Sigmoid colon (tissue), 7 donors: ENCODE measurements at places on chromosomes 16 and 17.

DNA sequence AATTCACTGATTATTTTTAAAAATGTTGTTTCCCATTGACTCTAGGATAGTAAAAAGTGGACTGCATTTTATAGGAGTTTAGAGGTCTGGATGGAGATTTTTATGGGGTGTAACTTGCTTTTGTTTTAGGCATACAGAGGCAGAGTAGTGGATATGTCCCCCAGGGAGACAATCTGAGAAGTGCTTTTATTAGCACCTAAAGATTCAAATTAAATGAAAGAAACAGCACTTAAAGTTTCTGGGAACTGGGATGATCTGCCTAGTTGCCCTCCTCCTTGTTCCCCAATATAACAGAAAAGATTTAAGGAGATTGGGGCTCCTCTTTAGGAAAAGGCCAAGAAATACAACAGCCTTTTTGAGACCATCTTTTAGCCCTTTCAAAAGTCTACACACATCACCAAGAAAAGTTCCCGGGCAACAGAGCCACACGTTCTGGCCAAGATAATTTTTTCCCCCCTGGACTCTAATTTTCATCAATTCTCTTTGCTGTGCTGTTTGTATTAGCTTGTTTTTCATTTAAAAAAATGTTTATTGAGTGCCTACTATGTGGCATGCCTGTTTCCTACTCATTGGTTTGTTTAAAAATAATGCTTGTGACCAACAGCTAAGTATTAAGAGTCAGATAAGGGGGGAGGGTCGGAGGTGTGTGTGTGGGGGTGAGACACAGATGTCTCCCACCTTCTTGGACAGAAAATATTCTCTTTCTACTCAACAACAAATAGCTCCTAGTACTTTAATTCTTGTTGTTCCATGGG is 2.5 kb upstream of the IGF2BP1 start:
- DNase-seq = no peak
- no peak overlapping the region for H3K27ac ChIP-seq
- H3K4me1 ChIP-seq = peaks cover 26% of the 10 kb centered on the region
- no peaks in the 10 kb centered on the region for H3K36me3 ChIP-seq
- H3K27me3 ChIP-seq = peaks cover 100% of the 10 kb centered on the region

- no peaks in the 10 kb centered on the region for H3K4me1 ChIP-seq
- H3K36me3 ChIP-seq = no peaks in the 10 kb centered on the region
- no peak overlapping the region for H3K27ac ChIP-seq
- DNase-seq = no peak
- H3K4me3 ChIP-seq = no peak overlapping the region
These were observed 203.5 kb upstream of the TNRC6C start for GRCh38 chr17:77754956-77755355.

DNA sequence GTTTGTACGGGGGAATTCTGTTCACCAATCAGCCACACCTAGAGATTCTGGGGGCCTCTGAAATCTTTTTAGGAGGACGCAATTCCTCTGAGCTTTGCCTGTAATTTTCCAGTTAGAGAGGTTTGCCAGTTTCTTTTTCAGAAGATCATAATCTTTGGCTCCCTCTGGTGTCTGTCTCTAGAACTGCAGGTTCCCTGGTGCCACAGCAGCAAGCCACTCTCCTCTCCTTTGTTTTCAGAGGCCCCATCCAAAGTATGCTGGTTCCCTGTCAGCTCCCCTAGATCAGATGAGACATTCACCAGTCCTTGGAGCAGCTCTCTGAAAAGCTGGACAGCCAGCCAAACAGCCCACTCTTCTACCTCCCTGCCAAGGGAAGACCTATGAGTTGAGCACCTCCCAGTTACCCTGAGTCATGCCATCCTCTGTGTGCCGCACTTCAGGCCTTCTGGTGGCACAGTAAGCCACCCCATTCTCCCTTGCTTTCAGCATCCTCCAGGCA is 36.1 kb downstream of the RNF112 start:
- DNase-seq = peak; percentile 90
- H3K27ac ChIP-seq = peak overlapping the region; percentile 83
- no peaks in the 10 kb centered on the region for H3K36me3 ChIP-seq
- H3K27me3 ChIP-seq = no peaks in the 10 kb centered on the region

DNA sequence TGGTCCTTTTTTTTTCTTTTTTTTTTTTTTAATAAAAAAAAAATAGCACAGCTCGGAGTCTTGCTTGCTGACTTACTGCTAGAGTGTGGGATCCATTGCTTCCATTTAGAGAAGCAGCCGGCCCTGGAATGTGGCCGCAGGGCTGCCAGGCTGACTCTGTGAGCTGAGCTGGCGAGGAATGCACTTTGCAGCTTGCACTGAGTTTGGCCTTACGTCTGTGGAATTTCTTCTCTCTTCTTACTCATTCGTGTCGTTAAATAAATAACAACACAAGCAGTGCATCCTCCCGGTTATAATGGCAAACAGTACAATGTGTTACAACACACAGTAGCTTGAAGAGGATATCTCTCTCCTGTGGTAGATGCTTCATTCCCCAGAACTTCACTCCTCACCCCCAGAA is 69.2 kb downstream of the PRKCB start:
- no peaks in the 10 kb centered on the region for H3K4me1 ChIP-seq
- DNase-seq = peak; percentile 81
- H3K27me3 ChIP-seq = no peaks in the 10 kb centered on the region
- no peaks in the 10 kb centered on the region for H3K36me3 ChIP-seq
- H3K27ac ChIP-seq = peak overlapping the region; percentile 89
- no peak overlapping the region for H3K4me3 ChIP-seq

- H3K36me3 ChIP-seq = no peaks in the 10 kb centered on the region
- H3K4me3 ChIP-seq = no peak overlapping the region
These were observed 48.5 kb upstream of the TMEM132E start for GRCh38 chr17:34530918-34531317.
